ENCODE measurements at places on chromosomes 16 and 17.

DNA sequence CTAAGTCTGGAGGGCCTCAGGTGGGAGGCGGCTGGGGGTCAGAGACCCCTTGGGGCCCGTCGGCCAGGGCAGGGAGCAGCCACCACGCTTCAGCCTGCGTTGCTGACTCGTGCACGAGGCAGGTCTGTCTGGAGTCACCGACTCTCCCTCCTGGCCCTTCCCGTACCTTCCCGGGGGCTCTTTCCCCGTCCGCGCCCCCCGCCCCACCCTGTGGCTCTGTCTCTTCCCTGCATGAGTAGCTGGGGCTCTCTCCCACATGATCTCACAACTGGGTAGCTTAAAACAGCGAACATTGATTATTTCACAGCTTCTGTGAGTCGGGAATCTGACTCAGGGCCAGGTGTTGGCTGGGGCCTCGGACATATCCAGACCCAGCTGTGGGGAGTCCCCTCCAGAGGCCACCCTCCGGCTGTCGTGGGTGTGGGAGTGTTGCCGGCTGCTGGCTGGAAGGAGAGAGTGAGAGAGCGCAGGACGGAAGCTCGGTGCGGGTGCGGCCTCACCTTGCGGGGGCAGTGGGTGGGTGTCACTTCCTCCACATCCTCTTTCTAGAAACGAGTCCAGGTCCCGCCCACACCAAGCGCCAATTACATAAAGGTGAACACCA, 17.3 kb downstream of the BAHCC1 start:
- H3K27ac ChIP-seq = no peak overlapping the region
- H3K36me3 ChIP-seq = no peaks in the 10 kb centered on the region
- H3K4me1 ChIP-seq = peaks cover 19% of the 10 kb centered on the region
- DNase-seq = no peak

DNA sequence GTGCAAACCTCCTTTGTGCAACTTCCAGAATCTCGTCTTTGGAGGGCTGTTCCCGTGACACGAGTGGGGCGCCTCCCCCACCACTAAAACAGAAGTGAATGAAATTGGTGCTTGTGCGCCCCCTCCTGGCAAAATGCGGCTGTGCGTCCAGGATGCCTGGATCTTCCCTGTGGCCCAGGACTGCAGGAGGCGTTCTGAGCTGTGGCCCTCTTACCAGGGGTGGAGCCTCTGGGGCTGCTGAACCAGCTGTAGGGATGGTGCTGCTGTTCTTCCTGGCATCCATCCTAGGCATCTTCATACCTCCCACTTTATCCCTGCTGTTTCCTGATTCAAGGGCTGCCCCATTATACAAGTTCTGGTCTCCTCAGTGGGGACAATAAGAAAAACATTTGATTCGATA, 18.5 kb upstream of the NAGLU start:
- H3K27me3 ChIP-seq = no peaks in the 10 kb centered on the region
- H3K27ac ChIP-seq = peak overlapping the region; percentile 92
- peak; percentile 97 for DNase-seq
- H3K4me1 ChIP-seq = peaks cover 82% of the 10 kb centered on the region
- peaks cover 34% of the 10 kb centered on the region for H3K36me3 ChIP-seq

GRCh38 chr17:40293363-40293762, 5.7 kb downstream of the CDC6 start:
- peaks cover 3% of the 10 kb centered on the region for H3K4me1 ChIP-seq
- no peak overlapping the region for H3K27ac ChIP-seq
- no peak overlapping the region for H3K4me3 ChIP-seq
- peak; percentile 48 for DNase-seq
- H3K27me3 ChIP-seq = no peaks in the 10 kb centered on the region

- no peaks in the 10 kb centered on the region for H3K27me3 ChIP-seq
- no peak for DNase-seq
- peaks cover 70% of the 10 kb centered on the region for H3K4me1 ChIP-seq
- no peak overlapping the region for H3K4me3 ChIP-seq
- peaks cover 9% of the 10 kb centered on the region for H3K36me3 ChIP-seq
- H3K27ac ChIP-seq = peak overlapping the region; percentile 67
These were observed 259.7 kb downstream of the SEC14L1 start for GRCh38 chr17:77400445-77400870.

DNA sequence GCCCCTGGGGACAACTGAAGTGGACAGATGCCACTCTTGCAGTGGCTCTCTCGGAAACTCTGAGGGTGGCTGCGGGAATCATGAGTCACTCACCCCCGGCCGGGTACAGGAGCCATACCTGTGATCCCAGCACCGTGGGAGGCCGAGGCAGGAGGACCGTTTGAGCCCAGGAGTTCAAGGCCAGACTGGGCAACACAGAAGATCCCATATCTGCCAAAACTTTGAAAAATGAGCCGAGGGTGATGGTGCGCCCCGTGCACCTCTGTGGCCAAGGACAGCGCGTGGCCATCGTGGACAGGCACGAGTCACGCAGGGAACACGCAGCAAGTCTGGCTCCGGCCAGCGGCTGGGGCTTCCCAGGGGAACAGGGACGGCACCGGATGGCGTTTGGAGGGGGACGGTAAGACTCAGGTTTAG, 41.3 kb upstream of the ZC3H18 start:
- no peak for DNase-seq
- no peak overlapping the region for H3K27ac ChIP-seq
- peaks cover 14% of the 10 kb centered on the region for H3K4me1 ChIP-seq
- no peak overlapping the region for H3K4me3 ChIP-seq
- H3K36me3 ChIP-seq = no peaks in the 10 kb centered on the region

GRCh38 chr17:82003411-82004381, 19.0 kb downstream of the CENPX start:
- H3K36me3 ChIP-seq = no peaks in the 10 kb centered on the region
- H3K4me3 ChIP-seq = no peak overlapping the region
- peaks cover 62% of the 10 kb centered on the region for H3K4me1 ChIP-seq

DNA sequence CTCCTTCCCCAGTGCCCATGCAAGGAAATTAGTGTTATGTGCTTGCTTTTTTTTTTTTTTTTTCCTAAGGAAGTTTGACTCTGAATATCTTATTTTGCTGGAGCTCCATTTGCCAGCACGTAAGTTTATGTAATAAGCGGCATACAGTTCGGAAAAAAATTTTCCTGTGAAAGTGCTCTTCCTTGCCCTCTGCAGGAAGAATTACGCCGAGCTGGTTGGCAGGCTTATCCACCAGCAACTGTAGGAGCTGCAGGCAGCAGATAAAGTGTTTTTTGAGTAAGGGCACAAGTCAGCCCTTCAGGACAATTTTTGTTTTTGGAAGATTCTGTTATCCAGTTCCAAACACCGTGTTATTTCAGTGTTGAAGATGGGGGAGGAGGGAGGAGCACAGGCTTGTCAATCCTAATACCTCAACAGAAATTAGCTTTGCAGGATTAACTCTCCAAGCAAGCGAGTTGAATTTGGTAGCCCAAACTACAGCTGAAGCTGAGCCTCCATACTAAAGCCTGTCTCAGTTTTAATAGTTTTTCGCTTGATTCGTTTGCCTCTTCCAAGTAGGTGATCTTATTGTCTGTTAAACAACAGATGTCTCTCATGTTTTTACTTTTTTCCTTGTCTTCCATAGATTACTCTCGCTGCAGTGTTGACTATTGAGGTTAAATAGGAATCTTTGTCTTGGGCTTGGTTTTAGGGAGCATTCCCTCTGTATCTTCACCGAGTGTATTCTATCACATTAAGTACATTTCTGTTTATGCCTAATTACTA, 1.1 kb downstream of the SPECC1 start:
- no peaks in the 10 kb centered on the region for H3K36me3 ChIP-seq
- H3K27ac ChIP-seq = peak overlapping the region; percentile 87
- DNase-seq = peak; percentile 52
- no peaks in the 10 kb centered on the region for H3K27me3 ChIP-seq
- H3K4me1 ChIP-seq = no peaks in the 10 kb centered on the region
- peak overlapping the region; percentile 92 for H3K4me3 ChIP-seq

DNA sequence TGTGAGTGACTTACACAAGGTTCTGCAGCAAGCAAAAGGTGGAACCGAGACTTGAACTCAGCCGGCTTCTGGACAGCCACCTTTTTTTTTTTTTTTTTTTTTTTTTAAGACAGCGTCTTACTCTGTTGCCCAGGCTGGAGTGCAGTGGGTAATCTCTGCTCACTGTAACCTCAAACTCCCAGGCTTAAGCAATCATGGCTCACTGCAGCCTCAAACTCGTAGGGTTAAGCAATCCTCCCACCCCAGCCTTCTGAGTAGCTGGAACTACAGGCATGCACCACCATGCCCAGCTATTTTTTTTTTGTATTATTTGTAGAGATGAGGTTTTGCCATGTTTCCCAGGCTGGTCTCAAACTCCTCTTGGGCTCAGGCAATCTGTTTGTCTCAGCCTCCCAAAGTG, 55.2 kb upstream of the GOT2 start:
- no peaks in the 10 kb centered on the region for H3K27me3 ChIP-seq
- H3K27ac ChIP-seq = no peak overlapping the region
- DNase-seq = no peak
- no peak overlapping the region for H3K4me3 ChIP-seq
- H3K36me3 ChIP-seq = no peaks in the 10 kb centered on the region
- no peaks in the 10 kb centered on the region for H3K4me1 ChIP-seq

- no peak overlapping the region for H3K4me3 ChIP-seq
- DNase-seq = peak; percentile 59
- H3K27ac ChIP-seq = no peak overlapping the region
- no peaks in the 10 kb centered on the region for H3K36me3 ChIP-seq
- H3K27me3 ChIP-seq = no peaks in the 10 kb centered on the region
These were observed 14.8 kb downstream of the SCGB1C2 start for GRCh38 chr17:151886-152859.

DNA sequence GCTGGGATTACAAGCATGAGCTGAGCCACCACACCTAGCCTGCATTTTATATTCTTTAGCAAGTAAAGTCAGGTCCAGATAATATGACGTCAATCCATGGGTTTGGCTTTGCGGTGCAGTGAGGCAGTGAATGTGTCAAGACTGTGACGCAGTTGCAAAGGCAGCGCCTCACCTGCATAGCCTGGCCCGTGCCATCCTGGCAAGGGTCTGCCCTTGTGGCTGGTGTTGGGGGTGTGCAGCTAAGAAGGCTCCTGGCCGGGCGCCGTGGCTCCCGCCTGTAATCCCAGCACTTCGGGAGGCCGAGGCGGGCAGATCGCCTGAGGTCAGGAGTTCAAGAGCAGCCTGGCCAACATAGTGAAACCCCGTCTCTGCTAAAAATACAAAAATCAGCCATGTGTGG, 7.0 kb downstream of the PDF start:
- H3K27me3 ChIP-seq = no peaks in the 10 kb centered on the region
- peaks cover 20% of the 10 kb centered on the region for H3K4me1 ChIP-seq
- no peak overlapping the region for H3K27ac ChIP-seq
- H3K4me3 ChIP-seq = no peak overlapping the region
- DNase-seq = no peak

- H3K36me3 ChIP-seq = no peaks in the 10 kb centered on the region
- peaks cover 4% of the 10 kb centered on the region for H3K27me3 ChIP-seq
- no peaks in the 10 kb centered on the region for H3K4me1 ChIP-seq
These were observed 39.6 kb upstream of the GINS3 start for GRCh38 chr16:58352690-58353089.

DNA sequence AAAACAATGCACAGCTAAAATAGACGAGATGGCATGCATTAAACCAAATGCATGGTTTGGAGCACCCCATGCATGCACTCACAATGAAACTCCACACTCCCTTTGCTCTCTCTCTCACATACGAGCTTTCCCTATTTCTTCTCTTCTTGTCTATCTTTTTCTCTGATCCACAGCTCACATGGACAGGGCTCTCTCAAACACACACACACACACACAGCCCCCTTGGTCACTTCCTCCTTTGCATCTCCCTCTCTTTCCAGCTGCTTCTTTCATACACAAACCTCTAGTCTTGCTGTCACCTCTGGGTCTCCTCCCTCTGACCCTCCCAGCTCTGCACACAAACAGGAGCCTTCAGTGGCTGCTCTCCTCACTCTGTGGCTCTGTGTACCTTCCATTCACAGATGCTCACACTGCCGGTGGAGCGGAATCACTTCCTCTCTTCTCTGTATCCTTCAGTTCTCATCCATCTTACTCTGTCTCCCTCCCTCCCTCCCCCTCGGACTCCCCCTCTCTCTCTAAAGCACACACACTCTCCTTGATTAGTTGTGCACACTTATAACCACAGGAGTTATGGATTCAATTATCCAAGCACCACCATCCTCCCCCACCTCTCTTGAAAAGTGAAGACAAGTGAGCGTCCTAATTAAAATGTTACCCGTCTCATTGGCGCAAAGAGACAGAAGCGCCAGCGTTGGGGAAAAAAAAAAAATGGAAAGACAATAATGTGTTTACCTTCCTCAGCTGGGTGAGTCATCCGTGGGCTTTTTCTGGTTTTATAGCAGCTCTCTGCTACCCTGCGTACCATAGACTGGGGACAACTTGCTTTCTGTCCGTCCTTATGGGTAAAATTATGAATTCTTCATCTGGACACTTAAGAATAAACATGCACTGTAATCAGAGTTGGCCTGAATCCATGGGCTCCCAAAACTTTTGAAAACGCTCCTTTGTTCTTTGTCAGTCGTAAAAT, 90.8 kb downstream of the SHISA6 start:
- H3K27ac ChIP-seq = no peak overlapping the region
- no peak for DNase-seq
- no peaks in the 10 kb centered on the region for H3K36me3 ChIP-seq
- no peaks in the 10 kb centered on the region for H3K27me3 ChIP-seq
- H3K4me3 ChIP-seq = no peak overlapping the region

DNA sequence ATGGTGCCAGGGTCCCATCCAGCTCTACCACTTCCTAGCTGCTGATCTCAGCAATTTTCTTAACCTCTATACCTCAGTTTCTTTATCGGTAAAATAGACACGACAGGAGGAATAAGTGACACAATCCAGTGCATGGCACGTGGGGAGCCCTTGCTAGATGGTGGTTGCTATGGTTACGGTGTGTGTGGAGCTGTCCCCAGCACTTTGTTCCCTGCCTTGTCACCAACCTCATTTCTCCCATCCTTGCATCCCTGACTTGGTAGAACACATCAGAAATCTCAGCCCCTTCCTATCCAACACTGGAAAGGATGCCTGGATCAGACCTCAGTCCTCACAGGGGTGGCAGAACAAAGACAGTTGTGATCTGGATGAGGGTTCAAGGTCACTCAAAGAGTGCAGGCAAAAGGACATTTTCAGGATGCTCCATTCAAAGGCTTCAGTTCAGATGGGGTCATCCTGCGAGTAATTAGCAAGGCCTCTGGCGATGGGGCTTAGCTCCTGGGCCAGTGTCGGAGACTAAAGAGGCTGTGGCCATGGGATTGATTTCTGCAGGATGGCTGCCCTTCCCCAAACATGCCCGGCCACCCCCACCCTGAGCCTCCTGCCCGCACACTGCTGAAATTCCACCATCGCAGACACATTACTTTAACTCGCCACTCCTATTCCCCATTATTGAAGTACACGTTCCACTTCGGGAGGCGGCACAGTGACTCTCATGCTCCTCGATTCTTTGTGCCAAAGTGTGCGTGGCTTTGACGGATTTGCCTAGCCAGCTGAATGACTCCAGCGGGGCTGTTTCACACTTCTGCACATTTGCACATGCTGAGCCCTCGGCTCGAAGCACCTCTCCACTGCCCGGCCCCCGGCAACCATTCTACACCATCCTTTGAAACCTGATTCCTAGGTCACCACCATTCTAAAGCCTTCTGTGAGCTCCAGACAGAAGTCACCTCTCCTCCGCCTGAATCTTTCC, 40.3 kb downstream of the WNT3 start:
- DNase-seq = no peak
- peaks cover 45% of the 10 kb centered on the region for H3K27me3 ChIP-seq
- no peak overlapping the region for H3K4me3 ChIP-seq
- H3K36me3 ChIP-seq = no peaks in the 10 kb centered on the region

GRCh38 chr17:74151551-74152315, 51.7 kb upstream of the RPL38 start:
- H3K36me3 ChIP-seq = no peaks in the 10 kb centered on the region
- H3K4me1 ChIP-seq = no peaks in the 10 kb centered on the region
- no peak for DNase-seq

GRCh38 chr17:49699966-49700575, 7.7 kb downstream of the SLC35B1 start:
- H3K27ac ChIP-seq = peak overlapping the region; percentile 86
- no peak for DNase-seq
- H3K27me3 ChIP-seq = no peaks in the 10 kb centered on the region
- peaks cover 55% of the 10 kb centered on the region for H3K36me3 ChIP-seq
- peaks cover 10% of the 10 kb centered on the region for H3K4me1 ChIP-seq
- no peak overlapping the region for H3K4me3 ChIP-seq

Measured in tibial artery (tissue), 4 donors.